ENCODE measurements at places on chromosomes 11 and 22.

GRCh38 chr22:46162285-46162684 lies 12.0 kb downstream of the PPARA start:
- DNase-seq: no peak

DNA sequence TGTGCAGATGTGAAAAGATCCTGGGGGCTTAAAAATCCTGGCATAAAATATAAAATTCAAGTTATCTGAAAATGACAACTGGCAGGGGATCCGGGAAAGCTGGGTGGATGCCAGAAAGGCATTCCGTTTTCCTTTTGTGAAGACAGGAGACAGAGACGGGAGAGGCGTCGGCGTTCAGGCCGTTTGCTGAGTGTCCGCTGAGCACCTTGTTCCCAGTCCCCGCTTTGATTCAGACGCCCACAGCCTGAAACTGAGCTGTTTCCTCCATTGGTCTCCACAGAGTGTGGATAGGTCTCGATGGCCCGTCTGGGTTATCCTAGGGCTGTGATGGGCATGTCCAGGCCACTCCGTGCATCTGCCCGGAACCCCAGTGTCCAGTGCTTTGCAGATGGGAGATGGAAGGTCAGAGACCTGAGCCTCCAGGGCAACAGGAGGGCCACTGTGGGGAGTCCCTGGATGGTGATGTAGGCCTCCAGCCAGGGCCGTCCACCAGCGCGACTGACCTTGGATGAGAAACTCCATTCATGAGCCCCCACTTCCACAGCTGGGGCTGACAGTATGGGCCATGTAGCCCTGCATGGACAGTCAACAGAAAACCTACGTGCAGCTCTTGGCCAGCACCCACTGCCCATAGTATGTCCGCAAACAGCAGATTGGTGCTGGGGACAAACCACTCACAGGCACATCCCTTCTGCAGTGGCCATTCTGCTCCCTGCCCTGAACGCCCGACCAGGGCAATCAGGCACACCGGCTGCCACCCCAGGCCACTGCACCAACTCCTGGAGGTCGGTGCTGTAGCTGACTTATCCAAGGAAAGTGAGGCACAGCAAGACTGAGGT lies 11.6 kb downstream of the MRGPRF start:
- DNase-seq: no peak

DNA sequence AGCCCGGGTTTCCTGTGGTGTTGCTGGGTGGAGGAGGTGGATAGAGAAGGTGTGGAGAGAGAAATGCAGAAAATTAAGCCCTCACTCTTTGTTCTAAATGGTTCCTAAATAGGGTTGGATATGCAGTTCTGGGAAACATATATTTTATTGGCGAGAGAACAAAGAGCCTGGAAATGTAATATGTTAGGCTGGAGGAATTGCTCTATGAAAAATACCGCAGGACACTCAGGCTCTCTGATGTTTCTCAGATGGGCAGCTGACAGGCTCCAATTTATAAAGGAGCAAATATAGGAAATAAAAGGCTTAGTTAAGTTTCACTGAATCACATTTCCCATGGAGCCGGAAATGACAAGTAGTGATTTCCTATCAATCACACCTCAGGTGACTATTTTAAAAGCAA lies 428.0 kb downstream of the TMEM135 start:
- DNase-seq: no peak

DNA sequence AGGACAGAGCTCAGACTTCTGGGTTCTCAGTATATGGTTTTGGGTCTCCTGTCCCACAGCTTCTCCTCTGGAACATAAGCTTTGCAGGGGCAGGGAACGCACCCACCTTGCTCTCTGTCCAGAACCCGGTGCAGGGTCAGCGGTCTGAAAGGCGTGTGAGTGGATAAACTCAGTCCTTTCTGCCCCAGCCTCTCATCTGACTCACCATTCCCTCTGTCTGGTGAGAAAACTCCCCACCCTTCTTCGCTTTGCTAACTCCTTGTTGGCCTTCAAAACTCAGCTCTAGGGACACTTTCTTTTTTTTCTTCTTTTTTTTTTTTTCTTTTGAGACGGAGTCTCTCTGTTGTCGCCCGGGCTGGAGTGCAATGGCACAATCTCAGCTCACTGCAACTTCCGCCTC lies 68.9 kb upstream of the NUP50 start:
- DNase-seq: no peak

DNA sequence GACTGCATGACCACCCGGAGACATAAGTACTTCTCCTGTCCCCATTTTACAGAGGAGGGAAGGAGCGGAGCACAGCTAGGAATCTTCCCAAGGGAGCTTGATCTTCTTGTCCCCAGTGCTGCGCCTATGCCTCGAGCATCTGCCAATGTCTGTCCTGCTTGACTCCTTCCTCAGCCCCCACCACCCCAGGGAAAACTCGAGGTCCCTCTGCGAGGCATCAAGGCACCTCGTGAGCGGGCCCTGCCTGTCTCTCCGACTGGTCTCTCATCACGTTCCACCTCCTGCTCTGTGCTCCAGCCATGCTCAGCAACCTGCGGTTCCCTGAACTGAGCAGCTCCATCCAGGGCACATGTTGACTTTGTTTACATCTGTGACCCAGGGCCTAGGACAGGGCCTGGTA lies 2.5 kb downstream of the NCF4 start:
- DNase-seq: no peak

GRCh38 chr11:47887910-47888569 lies 39.9 kb upstream of the NUP160 start:
- DNase-seq: no peak

DNA sequence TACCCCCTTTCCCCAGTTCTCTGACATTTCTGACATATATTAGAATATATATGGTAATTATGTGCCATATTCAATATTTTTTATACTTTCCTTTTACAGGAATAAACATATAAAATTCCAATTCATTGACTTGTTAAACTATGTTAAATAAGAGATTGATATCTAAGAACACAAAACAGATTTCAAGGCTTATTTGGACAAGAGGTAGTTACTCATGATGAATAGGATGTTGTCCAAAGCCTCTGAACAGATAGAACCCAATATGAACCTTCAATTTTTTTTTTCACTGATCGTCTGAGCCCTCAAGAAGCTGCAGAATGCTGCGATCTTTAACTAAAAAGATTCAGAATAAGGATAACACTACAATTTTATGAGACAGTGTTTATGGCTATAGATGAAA lies 340.3 kb downstream of the LUZP2 start:
- no peak for DNase-seq

GRCh38 chr11:12273618-12273995 lies 103.8 kb upstream of the PARVA start:
- no peak for DNase-seq

DNA sequence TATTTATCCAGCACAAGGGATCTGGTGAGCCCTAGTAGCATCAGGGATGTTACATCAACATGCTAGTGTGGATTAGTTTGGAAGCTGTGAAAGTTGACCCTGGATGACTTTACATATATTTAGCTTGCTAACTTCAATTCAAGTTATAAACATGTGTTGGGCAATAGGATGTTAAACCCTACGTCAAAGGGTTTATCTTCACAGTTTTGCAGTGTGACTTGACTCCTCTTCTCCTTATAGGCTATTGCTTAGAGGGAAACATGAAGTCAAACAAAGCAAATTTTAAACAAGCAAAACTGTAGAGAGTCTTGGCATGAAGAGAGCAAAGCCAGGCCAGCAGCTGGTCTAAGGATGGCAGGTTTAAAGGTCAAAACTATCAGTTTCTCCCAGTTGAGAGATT lies 11.3 kb upstream of the CTSC start:
- DNase-seq: no peak

DNA sequence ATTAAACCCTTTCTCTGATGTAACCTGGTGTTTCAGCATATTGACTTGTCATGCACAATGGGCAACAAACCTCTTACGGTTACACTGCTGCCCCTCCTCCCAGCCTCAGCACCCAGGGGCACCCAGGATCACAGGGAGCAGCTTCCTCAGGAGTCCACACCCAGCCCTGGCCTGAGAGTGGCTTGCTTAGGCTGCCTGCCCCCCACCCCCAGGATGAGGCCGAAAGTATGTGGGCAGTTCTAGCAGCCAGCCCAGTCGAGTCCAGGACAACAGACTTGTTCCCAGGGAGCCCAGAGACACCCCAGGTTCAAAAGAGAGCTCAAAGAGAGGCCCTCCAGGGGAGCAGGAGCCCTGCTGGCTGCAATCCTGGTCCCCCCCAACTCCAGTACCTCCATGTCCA lies 108.1 kb upstream of the THY1 start:
- DNase-seq: no peak

GRCh38 chr11:66958956-66959274 lies 732 bp upstream of the PC start:
- DNase-seq: no peak

DNA sequence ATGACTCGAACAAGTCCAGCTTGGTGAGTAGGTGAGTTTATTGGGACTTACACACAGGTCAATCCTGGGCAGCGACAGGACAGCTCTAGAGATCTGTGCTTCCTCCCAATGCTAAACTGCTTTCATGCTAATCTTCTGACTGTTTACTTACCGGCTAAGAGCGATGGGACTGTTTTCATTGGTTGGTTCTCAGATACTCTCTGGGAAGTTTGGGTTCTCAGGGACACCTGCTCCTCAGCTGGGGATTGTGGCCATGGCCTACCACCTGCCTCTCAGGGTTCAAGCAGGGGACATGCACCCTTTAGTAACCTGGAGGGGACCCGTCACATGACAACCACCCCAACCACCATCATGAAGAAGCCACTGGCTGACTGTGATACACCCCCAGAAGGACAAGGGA lies 13.1 kb downstream of the APOL2 start:
- DNase-seq: no peak

- DNase-seq: no peak
These were observed 23.8 kb downstream of the CAPRIN1 start for GRCh38 chr11:34075178-34075820.

DNA sequence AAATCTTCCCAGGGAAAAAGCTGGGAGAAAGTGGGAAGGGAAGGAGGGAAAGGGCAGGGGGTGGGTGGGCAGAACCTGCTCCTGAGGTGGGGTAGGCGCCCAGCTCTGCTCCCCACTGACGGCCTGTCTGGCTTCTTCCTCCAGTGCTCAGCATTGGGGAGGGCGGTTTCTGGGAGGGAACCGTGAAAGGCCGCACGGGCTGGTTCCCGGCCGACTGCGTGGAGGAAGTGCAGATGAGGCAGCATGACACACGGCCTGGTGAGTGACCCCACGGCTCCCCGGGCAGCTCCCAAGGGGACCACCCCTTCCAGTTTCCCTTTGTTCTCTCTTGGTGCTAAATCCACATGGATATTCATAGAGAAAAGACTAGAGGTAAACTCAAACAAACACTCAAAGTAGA lies 25.9 kb downstream of the SHANK3 start:
- DNase-seq: no peak

- no peak for DNase-seq
These were observed 373.3 kb upstream of the CCDC90B start for GRCh38 chr11:83659466-83659865.

- no peak for DNase-seq
These were observed 223.3 kb upstream of the ISX start for GRCh38 chr22:34842630-34843029.

GRCh38 chr22:47435204-47435487 lies 672.7 kb downstream of the TBC1D22A start:
- DNase-seq: no peak

DNA sequence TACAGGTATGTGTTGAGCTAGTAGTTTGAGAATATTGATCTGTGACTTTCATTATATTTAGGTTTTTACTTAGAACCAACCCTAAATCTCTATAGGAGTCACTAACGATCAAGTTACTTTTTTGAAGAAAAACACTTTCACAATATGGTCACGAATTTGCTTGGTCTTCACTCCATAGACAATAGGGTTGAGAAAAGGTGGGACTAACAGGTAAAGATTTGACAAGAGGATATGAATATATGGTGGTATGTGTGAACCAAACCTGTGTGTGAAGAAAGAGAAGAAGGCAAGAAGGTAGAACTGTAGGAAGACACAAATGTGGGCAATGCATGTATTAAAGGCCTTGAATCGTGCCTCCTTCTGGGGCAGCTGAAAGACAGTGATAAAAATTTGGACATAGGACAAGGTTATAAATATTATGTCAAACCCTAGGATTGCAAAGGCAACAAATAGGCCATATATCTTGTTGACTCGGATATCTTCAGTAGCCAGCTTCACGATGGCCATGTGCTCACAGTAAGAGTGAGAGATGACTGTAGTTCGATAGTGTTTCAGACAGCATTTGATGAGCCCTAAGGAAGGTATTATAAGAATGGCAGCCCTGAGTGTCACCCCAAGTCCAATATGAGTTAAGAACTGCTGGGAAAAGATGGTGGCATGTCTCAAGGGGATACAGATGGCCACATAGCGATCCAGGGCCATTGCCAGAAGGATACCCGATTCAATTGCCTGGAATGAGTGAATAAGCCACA lies 6.4 kb downstream of the OR52A5 start:
- no peak for DNase-seq

- DNase-seq: no peak
These were observed 6.9 kb downstream of the CLCF1 start for GRCh38 chr11:67366546-67366945.

DNA sequence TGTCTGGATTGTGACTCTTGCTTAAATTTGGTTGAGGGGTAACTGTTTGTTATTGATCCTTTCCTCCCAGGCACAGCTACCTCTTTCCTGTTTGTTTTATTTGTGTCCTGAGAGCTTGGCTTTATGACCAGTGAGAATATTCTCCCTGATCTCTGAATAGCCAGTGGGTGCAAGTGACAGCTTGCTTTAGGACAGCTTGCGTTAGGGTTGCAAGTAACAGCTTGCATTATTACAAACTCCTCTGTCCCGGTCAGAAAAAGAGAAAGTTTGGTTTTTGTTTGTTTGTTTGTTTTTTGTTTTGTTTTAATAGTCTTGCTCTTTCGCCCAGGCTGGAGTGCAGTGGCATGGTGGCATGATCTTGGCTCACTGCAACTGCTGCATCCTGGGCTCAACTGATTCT lies 3.3 kb upstream of the KLHL22 start:
- no peak for DNase-seq

DNA sequence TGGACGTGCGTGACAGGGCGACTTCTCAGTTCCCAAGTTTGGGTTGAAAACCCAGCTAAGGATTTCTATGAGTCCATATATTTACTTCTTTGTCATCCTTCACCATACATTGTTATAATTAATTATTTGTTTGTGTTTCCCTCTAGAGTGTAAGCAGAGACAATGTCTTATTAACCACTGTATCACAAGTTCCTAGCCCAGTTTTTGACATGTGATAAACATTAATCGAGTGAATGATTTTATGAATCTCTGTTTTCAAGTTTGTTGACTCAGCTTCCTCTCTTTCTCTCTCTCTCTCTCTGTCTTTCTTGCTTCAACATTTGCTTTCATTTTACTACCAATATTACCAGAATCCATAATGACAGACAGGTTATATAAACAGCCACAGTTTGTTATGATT lies 1259.6 kb upstream of the TENM4 start:
- DNase-seq: no peak

- no peak for DNase-seq
These were observed 439.2 kb downstream of the LRRC4C start for GRCh38 chr11:41020259-41020658.

DNA sequence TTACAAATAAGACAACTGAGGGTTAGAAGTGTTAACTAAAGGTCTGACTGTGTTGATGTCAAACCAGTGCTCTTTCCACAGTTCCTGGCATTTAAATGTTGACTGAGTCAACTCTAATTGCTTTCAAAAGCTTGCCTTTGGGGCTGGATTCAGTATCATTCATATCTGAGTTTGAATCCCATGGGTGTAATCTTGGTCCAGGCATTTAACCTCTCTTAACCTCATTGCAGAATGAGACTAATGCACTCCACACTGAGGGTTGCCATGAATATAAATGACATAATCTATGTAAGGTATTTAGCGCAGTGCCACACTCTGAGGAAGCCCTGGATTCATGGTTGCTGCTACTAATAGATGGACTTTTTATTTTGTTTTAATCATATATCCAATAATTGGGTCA lies 274.3 kb downstream of the DDX10 start:
- no peak for DNase-seq
